ENCODE measurements at places on chromosomes 4 and X.
A peak's percentile ranks its signal among the peaks of the same experiment; 100 is the strongest.

DNA sequence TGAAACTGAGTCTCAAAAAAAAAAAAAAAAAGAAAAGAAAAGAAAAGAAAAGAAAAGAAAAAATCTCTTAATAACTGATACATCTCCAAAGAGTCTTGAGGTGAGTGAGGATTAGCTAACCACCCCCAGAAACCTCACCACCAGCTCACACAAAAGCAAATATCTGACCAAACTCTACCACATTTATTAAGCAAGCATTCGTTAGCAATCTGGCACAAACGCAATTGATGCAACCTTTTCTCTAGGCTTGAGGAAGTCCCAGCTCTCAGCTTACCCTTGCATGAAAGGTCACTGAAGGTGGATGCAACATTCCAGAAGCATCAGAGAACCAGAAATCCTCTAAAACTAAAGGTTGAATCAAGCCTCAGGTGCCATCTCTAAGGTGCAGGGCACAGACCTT, 231.9 kb upstream of the BCOR start:
- no peak for DNase-seq

GRCh38 chr4:138689187-138689586, 326.4 kb upstream of the NOCT start:
- DNase-seq, result no peak

GRCh38 chrX:15988661-15989603, 134.3 kb upstream of the AP1S2 start:
- no peak for DNase-seq

GRCh38 chr4:128285085-128285997, 2.3 kb downstream of the PGRMC2 start:
- no peak for DNase-seq

- peak; percentile 88 for DNase-seq
These were observed 70.1 kb downstream of the USP46 start for GRCh38 chr4:52588771-52589591.

- no peak for DNase-seq
These were observed 3.0 kb downstream of the NCBP2L start for GRCh38 chrX:107780525-107780924.
